ENCODE measurements at places on chromosomes 4 and X.

DNA sequence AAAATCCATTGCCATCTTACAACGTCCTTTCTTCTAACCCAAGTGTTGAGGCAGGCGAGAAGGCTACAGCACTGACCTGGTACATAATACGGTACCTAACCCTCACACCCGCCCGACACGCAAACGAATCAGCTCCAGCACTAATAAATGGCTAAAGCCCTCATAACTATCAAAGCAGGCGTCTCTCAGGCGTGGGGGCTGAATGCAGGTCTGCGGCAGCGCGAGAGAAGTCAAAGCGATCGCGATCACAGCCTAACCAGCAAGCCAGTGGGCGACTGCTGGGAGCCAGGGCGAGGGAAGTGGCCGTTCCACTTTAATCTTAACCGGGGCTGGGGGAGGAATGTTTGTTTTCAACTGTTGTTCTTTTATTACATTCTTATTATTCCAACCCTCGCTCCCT, 1.5 kb downstream of the CDX4 start:
- H3K4me3 ChIP-seq, result peak overlapping the region; percentile 70
- H3K36me3 ChIP-seq, result no peaks in the 10 kb centered on the region
- H3K27ac ChIP-seq, result no peak overlapping the region
- DNase-seq, result peak; percentile 14
- peaks cover 33% of the 10 kb centered on the region for H3K4me1 ChIP-seq
- H3K27me3 ChIP-seq, result peaks cover 96% of the 10 kb centered on the region

DNA sequence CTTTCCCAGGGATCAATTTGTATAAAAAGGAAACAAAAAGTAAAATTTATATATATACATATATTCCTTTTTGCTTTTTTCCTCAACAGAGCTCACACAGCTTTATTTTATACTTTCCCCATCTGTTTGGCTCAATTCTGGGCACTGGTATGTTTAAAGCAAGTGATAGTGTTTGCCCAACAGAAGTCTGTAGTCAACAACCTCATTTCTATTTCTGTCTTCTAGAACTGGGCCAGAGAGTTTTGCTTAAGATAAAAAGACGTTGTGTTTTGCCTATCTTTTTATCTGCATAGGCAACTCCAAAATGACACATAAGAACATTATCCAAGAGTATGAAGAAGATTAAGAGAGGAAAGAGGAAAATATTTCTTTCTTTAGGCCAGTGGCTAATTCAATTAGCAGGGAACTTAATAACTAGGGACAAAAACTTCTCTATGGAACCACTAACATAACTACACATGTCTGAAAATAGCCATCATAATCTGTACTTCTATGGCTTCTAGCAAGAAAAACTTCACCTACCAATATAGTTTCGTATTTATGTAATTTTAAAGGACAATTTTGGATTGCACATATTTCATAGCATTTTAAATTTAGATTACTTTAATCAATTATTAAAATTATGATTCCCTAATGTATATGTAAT, 1300.5 kb downstream of the ARAP2 start:
- H3K27ac ChIP-seq, result no peak overlapping the region
- H3K4me1 ChIP-seq, result peaks cover 11% of the 10 kb centered on the region
- H3K4me3 ChIP-seq, result no peak overlapping the region

- H3K27ac ChIP-seq, result no peak overlapping the region
- no peak for DNase-seq
- H3K4me1 ChIP-seq, result peaks cover 10% of the 10 kb centered on the region
- no peaks in the 10 kb centered on the region for H3K27me3 ChIP-seq
Measured at GRCh38 chr4:91118597-91118996, 991.4 kb downstream of the CCSER1 start.

DNA sequence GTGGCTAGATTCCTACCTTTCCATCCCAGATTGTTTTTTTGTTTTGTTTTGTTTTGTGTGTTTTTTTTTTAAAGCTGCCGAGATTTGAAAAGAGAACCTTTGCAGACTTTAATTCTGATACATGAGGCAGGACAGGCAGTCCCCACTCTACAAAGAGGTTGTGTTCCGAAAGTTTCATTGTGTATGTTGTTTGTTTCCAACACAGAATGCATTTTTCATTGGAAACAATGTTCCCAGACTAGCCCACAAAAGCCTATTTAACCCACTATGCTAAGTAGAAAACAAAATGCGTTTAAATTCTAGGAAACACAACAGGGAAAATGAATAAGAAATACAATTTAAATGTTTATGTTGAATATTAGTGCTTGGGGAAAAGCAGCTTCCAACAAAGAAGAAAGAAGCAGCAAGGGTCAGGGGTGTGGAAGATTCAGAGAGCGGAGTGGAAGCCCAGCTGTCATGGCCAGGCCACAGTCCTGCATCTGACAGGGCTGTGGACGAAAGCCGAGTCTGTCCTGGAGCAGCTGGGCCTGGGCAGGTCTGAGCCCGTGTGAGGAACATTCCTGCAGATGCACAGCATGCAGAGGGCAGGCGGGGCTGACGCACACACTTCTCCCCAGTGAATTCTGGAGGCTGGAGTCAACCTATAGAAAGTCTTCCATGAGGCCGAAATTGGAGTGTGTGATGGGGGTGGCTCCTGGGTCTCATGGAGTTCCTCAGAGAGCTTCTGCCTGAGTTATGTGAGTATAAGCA, 12.4 kb upstream of the SETD7 start:
- peak; percentile 30 for DNase-seq
- no peak overlapping the region for H3K27ac ChIP-seq
- H3K4me1 ChIP-seq, result peaks cover 6% of the 10 kb centered on the region
- no peak overlapping the region for H3K4me3 ChIP-seq
- H3K36me3 ChIP-seq, result no peaks in the 10 kb centered on the region

DNA sequence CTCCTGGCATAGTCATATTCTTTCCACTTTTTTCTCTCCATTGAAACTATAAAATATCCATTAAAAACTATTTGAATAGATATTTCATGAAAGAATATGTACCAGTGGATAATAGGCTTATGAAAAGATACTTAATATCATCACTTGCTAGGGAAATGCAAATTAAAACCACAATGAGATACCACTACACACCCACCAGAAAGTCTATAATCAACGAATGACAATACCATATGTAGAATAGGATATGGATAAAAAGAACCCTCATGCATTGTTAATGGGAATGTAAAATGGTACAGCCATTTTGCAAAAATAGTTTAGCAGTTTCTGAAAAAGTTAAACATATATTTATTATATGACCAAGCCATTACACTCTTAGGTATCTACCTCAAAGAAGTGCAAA, 218.7 kb upstream of the GPC4 start:
- H3K4me1 ChIP-seq, result peaks cover 46% of the 10 kb centered on the region
- no peak for DNase-seq
- H3K27me3 ChIP-seq, result no peaks in the 10 kb centered on the region
- H3K4me3 ChIP-seq, result no peak overlapping the region
- no peak overlapping the region for H3K27ac ChIP-seq
- no peaks in the 10 kb centered on the region for H3K36me3 ChIP-seq

Measured in WTC11 (cell line).